Cerebellum (tissue), 4 donors: ENCODE measurements at places on chromosomes 2 and 18.
A peak's percentile ranks its signal among the peaks of the same experiment; 100 is the strongest.

DNA sequence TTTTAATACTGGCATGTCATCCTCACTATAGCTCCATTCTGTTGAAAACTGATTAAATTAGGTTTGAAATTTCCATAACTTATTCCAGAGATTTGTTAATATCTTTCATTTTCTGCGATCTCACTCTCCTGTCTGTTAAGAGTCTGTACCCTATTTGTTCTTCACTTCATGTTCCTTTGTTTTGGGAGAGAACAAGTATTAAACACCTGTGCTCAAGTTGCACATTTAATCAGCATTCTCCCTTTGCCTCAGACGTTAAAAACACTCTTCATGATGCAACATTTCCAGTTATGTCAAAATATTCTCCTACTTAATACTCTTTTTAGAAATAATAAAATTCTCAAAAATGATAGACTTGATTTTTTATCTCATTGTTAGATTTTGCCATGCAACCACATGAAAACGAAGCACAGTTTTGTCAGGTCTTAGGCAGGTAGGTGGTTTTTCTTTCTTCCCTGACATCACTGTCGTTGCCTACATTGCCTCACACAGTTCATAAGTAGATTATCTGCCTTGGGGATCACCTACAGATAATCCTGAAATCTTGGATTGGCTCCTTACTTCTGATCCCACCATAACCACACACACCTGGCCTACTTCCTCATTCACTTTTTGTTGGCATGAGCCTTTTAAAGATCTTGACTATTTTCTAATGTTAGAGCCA lies 109.9 kb downstream of the GAREM1 start:
- no peak for DNase-seq

- no peak for DNase-seq
These were observed 33.6 kb upstream of the CHRNA1 start for GRCh38 chr2:174797781-174798276.

DNA sequence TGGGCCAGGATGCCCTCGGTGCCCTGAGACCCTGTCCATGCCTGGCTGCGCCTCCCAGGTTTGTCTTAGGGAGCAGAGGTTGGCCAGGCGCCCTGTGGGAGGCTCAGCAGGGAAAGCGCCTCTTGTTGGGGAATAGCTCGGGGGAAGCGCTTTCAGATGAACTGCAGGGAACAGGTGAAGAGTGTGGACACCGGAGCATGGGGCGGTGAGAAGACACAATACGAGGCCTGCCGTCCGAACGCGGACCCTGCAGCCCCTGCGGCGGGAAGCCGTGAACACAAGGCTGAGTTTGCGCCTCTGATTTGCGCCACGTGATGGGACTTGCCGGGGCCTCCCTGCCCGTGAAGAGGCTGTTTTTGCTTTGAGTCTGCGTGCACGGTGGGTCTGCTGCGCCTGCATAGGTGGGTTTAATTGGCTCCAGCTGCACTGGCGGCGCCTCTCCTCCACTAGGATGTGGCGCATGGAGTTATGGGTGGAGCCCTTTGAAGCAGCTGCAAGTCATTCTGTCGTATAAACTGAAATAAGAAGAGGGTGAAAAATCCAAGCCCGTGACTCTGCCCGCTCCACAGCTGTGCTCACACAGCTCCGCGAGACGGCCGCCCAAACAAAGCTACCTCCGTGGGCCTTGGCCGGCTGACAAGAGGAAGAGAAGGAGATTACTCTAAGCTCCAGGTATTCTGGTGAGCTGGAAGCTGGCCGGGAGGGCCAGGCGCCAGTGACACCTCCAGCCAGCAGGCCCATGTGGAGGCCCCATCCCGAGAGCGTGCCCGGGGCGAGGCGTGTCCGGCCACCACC lies 103.5 kb upstream of the CTDP1 start:
- DNase-seq = no peak

DNA sequence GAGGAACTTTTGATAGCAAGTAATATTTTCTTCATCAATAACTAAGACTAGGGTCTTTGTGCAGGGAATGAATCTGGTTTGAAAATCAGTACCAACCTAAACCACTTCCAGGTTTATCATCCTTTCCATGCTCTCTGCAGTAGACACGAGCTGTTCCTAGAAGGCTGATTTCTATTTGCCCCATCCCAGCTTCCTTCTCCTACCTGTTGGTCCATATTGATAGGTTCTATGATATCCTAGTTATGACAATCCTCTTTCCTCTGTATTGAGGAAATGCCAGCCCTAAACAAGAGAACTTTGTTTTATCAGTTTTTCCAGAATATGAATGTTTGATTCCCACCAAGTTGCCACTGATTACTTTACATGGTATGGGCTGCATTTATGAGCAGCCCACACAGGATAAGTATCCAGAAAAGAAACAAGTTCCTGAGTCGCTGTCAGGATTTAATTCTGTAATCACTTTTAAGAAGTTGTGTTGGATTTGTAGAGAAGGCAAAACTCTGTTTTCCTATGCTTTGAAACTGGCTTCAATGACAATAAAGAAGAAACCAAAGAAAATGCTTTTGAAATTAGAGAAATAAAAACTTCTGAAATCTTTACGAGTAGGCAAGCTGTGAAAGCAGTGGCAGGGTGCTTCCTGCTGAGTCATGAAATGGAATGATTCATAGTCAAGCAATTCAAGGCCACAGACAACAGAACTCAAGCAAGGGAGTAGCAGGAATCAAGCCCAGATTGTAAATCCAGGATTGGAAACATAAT lies 37.3 kb upstream of the TANK start:
- DNase-seq = peak; percentile 6

- no peak for DNase-seq
These were observed 70.7 kb downstream of the PMS1 start for GRCh38 chr2:189854940-189855339.

GRCh38 chr2:74174909-74175308 lies 3.8 kb downstream of the MOB1A start:
- DNase-seq = no peak

GRCh38 chr2:156083763-156084493 lies 248.6 kb downstream of the NR4A2 start:
- no peak for DNase-seq

DNA sequence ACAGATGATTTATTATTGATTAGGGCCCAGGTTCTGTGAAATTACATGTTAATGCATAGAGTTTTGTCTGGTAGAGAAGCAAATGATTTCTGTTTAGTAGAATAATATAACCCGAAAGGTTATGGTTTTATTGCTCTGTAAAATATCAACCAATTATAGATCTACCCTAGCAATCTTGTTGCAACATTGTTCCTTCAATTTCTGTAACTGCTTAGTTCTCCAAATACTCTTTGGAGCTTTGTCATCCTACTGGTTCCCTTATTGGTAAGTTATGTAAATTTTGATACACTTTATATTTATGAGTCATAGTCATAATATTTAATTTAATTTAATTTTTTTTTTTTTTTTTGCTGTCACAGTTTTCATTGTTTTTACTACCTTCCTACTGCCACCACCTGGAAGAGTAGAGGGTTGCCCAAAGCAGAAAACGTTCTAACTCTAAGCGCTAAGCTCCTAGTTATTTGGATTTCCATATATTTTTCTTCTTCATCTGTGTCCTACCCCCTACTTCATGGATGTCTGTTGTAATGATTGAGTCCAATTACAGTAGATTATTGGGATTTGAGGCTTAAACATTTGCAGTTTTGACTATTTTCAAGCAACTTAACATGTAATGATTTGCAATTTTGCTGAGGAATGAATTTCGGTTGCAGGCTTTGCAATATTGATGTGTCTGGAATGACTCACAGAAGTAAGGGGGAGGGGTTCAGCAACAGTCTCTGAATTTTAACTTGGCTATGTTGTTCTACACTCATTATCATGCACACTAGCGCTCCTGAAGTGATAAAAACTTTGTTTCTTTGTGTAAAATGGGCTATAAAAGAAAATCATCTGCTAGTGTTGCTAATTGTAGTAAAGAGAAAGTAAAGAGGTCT lies 51.1 kb downstream of the NABP1 start:
- DNase-seq = no peak

DNA sequence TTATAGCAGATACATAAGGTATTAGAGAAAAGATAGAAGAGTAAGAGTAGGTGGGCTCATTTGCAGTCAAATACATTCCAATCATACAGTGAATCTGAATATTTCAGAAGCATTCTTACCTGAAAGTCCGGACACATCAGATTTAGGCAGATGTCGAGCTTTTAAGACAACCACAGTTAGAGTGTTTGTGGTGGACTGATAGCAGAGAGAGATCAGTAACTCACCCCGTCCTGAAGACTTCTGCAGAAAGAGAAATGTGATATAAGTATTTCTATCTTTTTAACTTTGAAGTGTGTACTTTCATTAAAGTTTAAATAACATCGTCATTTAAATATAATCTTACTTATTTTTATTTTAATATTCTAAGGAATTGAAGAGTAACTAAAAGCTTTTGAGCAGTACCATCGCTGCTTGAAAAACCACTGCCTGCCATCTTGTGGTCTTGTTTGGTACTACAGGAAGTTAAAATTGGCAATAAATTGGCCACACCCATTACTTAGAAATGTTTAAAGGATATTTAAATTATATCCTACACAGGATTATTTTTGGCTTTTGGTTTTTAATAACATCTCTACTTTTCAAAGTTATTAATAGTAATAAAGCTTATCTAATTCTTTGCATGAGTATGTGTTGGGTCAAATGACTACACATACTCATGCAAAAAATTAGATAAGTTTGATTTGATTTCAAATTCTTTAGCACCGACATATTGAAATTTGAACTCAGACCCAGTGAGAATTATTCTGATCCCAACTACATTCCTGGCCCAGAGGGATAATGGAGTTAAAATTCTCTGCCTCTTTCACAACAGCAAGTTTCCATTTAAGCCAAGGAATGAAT lies 5.5 kb downstream of the SYT4 start:
- no peak for DNase-seq

DNA sequence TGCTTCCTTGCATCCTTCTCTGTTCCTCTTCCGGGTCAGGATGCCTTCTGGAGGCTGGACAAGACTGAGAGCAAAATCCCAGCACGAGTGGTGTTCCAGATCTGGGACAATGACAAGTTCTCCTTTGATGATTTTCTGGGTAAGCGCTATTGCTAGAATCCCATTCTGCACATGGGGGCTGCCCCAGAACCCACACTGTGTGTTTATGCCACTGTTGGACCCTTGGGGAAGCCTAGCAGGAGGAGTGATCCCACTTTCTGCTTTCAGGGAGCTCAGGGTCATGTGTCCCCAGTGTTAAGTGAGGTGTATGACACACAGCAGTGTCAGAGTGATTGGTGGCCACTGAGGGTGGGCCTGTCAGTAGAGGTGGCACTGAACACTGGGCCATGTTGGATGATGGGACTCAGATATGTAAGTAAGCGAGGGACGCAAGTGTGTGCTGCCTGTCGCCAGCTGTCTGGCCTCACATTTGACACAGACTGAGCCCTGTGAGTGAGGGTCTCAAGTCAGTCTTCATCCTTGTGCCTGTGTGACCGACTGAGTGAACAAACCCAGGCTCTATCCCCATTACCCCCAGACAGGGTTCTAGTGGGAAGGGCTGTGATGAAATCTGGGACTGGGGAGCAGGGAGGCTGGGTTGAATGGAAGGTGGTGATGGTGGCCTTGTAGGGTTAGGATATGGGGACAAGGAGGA lies 220.9 kb downstream of the DYSF start:
- no peak for DNase-seq

GRCh38 chr18:2680216-2680792 lies 24.8 kb downstream of the SMCHD1 start:
- DNase-seq = no peak

DNA sequence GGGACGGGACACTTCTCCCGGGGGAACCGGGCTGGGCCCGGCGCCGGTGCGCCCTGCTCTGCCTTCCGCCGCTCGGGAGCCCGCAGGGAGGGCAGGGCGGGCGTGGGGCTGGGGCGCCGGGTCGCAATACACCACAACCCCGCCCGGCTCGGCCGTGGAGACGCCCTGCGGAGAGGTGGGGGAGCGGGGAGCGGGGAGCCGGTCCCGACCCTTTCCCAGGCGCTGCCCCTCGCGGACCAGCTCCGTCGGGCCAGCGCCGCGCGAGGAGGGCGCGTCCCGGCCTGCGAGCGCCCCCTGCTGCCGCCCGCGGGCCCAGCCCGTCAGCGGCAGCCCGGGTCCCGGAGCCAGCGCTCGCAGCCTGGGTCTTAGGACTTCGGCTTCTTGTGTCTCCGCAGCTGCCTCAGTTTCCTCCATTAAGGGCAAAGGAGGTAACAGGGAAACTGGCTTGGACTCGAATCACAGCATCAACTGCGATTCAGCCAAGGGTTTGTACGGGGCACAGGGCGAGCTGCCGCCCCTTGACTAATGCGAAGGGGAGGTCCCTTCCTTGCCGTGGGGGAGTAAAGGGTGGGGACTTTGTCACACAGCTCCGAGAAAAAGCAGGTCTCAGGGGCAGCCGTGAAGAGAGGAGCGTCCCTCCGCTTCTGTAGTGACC lies 635 bp upstream of the ADRA2B start:
- peak; percentile 77 for DNase-seq

GRCh38 chr2:84908948-84909713 lies 3.7 kb downstream of the TMSB10 start:
- no peak for DNase-seq

DNA sequence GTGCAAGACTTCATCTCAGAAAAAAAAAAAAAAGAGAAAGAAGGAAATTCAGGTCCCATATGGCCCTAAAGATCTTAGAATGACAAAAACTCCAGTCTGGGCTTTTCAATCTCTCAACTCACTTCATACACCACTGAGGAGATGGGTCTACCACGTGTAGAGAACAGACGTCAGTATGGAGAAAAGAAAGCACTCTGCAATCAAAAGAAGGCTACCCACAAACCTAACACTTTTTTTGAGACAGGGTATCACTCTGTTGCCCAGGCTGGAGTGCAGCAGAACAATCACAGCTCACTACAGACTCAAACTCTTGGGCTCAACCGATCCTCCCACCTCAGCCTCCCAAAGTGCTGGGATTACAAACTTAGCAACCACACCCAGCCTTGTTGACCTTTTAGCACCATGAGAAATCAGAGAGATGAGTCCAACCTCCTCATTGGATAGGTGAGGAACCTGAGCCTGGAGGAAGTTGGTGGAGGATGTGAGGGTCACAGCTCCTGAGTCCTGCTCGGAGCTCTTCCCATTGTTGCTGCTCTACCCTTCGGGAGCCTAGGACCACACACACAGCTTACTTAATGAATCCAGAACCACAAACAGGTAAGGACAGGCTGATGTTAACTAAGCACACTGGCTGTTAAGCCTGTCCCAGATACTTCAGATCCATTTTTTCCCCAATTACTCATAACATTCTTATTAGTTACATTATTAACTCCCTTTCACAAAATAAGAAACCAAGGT lies 23.7 kb downstream of the TBC1D8 start:
- DNase-seq = no peak

GRCh38 chr2:200417366-200417765 lies 92.5 kb downstream of the KCTD18 start:
- no peak for DNase-seq
